Stimulated activated CD8-positive, alpha-beta memory T cell treated with anti-CD3 and anti-CD28 coated beads, Interleukin-7, amount 100 ng/mL, for 1 hour (primary cell): ENCODE measurements at places on chromosomes 5 and 9.
A peak's percentile ranks its signal among the peaks of the same experiment; 100 is the strongest.

GRCh38 chr9:136418182-136419091 is 8.0 kb downstream of the PMPCA start:
- DNase-seq = no peak

GRCh38 chr5:16392718-16393117 is 72.9 kb downstream of the ZNF622 start:
- no peak for DNase-seq

DNA sequence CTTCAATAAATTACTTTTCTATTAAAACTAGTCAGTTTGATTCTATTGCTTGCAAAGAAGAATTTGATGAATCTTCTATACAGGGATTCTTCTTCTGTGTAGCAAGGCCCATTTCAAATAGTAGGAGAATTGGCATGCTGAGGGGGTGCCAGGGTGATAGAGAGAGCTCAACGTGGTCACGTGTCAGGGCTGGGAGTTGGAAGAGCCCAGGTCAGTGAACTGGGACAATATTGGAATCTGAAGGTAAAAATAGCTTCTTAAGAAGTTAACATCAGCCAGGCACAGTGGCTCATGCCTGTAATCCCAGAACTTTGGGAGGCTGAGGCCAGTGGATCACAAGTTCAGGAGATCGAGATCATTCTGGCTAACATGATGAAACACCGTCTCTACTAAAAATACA is 64.1 kb upstream of the TLE1 start:
- no peak for DNase-seq

DNA sequence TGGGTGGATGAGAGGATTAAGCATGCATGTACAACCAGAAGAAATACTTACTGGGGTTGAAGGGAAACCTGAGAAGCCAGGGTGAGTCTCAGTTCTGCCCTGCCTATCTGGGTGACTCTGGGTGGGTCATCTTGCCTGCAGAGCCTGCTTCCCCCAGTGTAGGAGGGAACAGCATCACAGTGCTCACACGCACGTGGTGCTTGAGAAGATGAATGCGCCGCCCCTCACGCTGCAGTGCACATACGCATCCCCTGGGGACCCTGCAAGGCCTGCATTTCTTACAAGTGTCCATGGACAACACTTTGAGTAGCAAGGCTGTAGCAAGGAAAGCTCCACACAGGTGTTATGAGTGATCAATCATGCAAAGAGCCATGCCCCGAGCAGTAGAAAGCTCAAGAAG is 18.7 kb upstream of the GABBR2 start:
- no peak for DNase-seq

- DNase-seq = no peak
These were observed 322.7 kb upstream of the SEMA6A start for GRCh38 chr5:116897291-116897690.

DNA sequence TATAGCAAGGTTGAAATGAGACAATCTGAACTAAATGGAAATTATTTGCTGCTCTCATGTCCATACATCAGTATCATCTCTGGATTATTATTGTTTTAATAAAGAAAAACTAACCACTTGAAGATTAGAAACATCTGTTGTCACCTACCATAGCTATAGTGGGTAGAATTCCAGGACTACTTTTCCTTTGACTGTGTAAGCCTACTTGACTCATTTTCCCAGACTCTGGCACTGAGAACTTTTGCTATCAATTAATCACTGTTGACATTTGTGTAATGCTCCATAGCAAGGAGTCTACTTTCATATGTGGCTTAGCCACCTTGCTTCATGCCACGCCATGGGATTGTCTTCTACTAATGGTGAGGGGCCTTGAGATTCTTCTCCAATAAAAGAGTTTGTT is 59.9 kb upstream of the ARRDC3 start:
- DNase-seq = no peak

GRCh38 chr5:106880656-106881055 is 790.1 kb downstream of the EFNA5 start:
- DNase-seq = no peak

GRCh38 chr9:86591472-86591871 is 237.3 kb upstream of the TUT7 start:
- no peak for DNase-seq

GRCh38 chr9:131910572-131910971 is 169.1 kb downstream of the MED27 start:
- DNase-seq = no peak

GRCh38 chr5:54851449-54851848 is 133.9 kb downstream of the ESM1 start:
- DNase-seq = no peak

- no peak for DNase-seq
These were observed 627.9 kb upstream of the ST8SIA4 start for GRCh38 chr5:101531026-101531425.

DNA sequence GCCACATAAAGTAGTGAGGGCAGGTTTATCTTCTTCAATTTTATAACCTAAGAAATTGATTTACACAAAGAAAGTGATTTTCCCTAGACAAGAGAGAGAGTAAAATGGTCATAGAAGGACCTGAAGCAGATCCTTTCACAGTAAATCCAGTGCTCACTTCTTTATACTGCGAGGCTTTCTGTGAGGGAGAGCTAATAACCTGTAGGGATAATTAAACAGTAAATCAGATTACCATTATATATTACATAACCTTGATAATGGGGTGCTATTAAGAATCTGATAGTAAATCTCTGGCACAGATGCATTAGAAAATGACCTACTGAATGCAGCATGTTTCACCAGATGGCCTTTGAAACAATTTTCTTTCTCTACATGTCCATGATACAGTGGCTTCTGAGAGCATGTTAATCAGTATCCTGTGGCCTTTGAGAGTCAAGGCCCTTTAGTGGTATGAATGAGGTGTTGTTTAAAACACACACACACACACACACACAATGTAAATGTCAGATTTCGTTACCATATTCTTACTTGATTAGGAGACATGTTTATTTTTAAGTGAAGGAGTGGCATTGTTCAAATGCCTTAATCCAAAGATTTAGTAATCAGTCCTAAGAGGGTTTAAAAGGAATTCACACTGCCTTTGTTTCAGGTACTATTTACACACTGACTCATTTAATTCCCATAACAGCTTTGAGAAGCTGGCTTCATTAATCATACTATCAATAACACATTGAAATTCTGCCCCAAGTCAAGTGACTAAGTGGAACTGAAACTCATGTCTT is 124.7 kb downstream of the ALDH1A1 start:
- no peak for DNase-seq

- DNase-seq = no peak
These were observed 36.4 kb downstream of the PIK3R1 start for GRCh38 chr5:68251804-68252522.

GRCh38 chr9:105369911-105370310 is 77.9 kb upstream of the FSD1L start:
- DNase-seq = no peak

- DNase-seq = no peak
These were observed 185.9 kb downstream of the DAB2IP start for GRCh38 chr9:121837113-121837961.

DNA sequence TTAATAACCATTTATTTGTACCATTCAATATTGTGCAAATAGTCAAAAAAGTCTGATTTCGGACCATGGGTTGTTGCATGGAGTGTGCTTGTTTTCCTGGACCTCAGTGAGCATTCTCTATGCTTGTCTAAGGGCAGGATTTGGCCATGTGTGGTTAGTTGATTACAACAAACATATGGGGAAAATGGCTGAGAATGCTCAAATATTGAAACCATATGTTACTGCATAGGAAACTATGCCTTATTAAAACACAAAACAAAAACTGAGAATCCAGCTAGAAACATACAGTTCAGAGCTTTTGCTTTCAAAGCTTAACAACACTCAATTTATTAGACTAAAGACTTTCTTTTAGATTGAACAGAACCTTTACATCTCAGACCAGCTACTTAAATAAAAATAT is 928.3 kb downstream of the NR2F1-AS1 start:
- DNase-seq = no peak

GRCh38 chr9:124098141-124098905 is 86.8 kb downstream of the LHX2 start:
- no peak for DNase-seq

DNA sequence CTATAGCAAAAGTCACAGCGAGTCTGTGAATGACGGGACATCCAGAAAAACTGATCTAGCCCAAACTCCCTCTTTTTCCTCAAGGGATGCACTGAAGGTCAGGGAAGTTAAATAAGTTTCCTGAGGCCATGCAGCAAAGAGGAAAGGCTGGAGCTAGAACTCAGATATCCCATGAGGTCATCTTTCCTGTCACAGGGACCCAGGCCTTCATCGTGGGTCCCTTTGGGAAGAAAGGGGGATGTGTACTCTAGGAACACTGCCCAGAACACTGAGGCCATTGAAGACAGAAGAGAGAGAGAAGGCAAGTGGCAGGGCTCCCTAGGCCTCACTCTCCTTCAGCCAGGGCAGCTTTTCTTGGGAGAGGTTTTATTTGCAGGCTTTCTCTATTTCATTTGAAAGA is 182.0 kb downstream of the EBF1 start:
- DNase-seq = no peak

GRCh38 chr5:130729541-130729940 is 435.5 kb downstream of the HINT1 start:
- no peak for DNase-seq

GRCh38 chr9:91949946-91950664 is at the start of gene ROR2:
Gene ROR2 (minus strand): TSS chr9:91950228.
- DNase-seq = no peak

DNA sequence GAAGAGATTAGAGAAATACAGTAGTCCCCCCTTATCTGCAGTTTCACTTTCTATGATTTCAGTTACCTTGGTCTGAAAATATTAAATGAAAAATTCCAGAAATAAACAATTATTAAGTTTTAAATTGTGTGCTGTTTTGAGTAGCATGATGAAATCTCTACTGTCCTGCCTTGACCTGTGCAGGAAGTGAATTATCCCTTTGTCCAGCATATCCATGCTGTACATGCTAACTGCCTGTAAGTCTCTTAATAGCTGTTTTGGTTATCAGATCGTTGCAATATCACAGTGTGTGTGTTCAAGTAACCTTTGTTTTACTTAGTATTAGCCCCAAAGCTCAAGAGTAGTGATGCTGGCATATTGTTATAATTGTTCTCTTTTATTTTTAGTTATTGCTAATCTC is 11.2 kb upstream of the JAK2 start:
- no peak for DNase-seq

DNA sequence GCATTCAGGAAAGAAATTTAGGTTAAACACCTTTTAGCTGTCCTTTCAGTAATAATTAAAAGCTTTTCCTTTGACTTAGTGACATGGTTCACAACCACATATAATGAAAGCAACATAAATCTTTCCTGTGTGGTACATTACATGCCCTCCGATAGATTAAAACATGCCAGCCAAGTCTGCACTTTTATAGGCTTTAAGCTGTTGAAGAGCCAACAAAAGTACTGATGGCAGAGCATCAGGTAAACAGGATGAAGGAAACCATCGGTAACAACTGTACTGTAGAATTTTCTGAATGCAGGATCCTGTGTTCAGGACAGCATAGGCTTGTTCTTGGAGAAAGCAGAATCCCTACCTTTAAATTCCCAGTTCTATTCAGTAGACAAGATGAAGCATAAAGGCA is 226.6 kb downstream of the MLLT3 start:
- DNase-seq = no peak

DNA sequence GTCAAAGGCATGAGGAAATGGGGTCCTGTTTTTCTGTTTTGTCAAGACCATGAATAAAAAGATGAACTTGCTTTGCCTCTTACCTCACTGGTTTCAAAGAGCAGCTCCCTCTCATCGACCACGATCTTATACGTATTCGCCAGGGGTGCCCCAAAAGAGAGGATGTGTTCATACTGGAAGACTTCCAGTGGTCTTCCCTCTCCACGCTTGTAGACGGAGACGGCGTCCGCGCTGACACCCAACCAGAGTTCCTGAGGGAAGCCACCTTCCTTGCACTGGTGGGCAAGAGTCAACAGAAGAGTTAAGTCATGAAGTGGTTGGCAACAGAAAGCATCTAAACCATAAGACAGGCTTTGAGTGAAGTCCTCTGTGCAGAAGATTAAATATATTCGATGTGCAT is 51.4 kb upstream of the RETREG1 start:
- DNase-seq = no peak

DNA sequence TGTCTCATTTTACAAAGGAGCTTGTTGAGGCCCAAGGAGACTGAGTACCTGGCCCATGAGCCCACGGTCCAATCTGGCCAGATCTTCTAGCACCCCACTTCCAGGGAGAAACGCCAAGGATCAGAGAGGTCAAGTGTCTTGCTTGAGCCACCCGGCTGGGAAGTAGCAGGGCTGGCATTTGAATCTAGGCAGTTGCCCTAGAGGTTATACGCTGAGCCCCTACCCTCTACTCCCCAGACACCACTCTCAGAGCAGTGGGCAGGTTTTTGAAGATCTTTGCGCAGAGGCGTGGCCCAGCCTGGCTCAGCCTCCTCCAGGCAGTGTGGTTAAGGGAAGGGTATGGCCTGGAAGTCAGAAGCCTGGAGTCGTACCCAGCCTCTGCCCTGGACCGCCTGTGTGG is 5.8 kb upstream of the NUP214 start:
- DNase-seq = no peak

DNA sequence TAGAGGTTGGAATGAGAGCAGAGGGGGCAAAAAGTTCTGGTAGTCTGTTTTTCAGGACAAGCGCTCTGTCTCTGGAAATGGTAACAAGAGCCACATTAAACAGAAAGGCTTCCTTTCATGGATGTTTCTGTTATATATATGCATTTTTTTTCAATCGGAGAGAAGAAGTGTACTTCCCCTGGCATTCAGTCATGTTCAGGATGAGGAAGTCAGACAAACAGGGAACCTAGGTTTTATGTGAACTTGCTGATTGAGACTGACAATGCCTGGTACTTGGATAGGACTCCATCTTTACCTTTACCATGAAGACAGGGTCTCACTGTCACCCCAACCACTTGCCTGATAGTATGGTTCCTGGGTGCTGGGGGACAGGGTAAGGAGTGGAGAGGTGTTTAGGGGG is 30.1 kb upstream of the ZBED3 start:
- DNase-seq = no peak

DNA sequence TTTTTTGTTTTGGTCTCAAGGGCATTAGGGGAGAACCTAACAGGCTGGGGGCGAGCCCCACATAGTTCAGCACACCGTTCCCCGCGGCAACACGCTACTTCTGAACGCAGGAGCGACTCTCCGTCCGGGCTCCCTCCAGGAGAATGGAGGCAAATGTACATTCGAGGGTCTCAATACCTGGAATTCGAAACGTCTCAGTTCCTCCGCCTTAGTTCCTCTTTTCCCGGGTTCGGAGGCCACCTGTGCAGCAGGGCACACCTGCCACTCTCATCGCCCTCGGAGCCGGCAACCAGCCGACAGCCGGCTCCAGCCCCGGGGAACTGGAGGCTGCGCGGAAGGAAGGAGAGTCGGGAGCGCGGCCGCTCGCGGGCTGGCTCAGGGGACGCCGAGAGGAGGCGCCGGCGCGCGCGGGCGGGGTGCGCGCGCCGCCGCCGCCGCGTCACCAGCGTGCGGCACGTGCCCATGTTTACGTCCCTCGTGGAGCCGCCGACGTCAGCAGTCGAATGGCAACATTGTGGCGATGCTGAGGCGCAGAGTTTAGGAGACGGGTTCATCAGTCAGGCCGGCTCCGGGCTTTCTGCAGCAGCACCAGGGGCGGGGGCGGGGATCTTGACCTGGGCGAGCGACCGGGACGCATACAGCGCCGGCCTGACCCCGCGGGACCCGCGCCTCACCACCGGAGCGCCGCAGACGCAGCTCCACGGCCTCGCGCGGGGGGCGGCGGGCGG is at the start of gene JMY:
TSS of gene JMY (plus strand) at position 498 of the 728 bp plus-strand sequence. CDS start 520 bp downstream, outside the sequence.
- peak; percentile 62 for DNase-seq

GRCh38 chr9:20314981-20315380 is 307.3 kb downstream of the MLLT3 start:
- no peak for DNase-seq
